Stimulated activated CD4-positive, alpha-beta T cell treated with anti-CD3 and anti-CD28 coated beads, Interleukin-4, amount 100 ng/mL, for 4 hours (primary cell): ENCODE measurements at places on chromosomes 7 and 10.

GRCh38 chr7:158001621-158002320 is 585.9 kb downstream of the PTPRN2 start:
- no peak for DNase-seq

DNA sequence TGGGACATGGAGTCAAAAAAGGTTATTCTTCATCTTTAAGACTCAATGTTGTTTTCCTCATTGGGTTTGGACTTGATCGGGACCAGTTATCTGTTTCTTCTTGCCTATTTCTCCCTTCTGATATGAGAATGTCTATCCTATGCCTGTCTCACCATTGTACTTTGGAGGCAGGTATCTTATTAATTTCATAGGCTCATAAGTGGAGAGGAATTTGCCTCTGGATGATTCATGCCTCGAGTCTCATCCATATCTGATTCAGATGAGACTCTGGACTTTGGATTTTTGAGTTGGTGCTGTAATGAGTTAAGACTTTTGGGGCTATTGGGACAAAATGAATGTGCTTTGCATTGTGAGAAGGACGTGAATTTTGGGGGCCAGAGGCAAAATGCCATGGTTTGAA is 36.2 kb upstream of the CCDC7 start:
- no peak for DNase-seq

DNA sequence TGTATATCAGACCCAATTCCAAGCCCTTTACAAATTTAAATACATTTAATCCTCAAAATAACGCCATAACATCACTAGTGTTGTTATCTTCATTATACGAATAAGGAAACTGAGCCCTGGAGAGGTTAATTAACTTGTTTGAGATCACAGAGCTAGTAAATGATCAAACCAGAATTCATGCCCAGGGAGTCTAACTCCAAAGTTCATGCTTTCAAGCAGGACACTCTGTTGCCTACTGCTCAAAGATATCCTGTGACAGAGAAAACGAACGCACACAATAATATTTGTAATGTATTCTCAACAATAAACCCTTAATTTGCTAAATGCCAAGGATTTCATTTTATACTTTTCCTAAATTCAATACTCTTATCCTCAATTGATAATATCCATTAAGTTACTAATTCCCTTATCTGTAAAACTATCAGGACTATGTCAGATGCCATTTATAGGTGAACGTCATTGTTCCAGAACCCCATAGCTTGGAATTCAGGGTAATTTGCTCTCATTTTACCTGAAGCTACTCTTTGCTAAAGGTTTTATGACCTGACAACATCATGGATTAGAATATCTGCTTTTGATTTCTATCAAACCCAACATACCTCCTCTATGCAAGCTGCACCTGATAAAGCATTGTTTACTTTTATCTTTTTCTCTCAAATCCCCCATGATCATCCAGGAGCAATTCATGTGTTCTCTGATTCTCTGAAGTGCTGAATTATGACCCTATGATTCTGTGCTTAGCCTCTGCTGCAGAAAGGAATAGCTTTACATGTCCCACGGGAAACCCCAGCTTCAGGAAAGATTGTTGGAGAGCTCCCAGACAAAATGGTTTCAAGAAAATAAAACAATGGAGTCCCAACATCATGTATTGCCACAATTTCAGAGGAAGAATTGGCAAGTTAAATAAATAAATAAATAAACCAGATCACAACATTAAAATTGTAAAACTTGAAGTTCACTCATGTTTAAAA is 150.2 kb upstream of the CDK1 start:
- no peak for DNase-seq

DNA sequence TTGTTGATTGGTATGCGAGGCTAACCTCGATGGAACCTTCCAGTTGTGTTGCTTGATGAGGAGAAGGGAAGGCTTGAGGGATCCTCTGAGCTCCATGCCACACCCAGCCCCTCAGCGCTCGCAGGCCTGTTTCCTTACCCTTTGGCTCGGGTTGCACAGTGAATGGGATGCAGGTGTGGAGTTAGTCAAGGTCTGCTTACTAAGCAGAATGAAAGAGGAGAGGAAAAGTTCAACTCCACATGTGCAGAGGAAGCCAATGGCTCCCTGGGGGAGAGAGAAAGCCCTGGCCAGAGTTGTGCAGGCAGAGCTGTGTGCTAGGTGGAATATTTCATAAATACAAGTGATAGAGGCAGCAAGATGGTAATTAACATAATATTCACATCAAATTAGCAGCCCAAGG is 85.5 kb downstream of the JCAD start:
- DNase-seq = no peak

GRCh38 chr10:98458809-98459784 is 12.4 kb upstream of the HPS1 start:
- no peak for DNase-seq

- no peak for DNase-seq
Observed at GRCh38 chr10:112741830-112742402, 208.1 kb upstream of the TCF7L2 start.

DNA sequence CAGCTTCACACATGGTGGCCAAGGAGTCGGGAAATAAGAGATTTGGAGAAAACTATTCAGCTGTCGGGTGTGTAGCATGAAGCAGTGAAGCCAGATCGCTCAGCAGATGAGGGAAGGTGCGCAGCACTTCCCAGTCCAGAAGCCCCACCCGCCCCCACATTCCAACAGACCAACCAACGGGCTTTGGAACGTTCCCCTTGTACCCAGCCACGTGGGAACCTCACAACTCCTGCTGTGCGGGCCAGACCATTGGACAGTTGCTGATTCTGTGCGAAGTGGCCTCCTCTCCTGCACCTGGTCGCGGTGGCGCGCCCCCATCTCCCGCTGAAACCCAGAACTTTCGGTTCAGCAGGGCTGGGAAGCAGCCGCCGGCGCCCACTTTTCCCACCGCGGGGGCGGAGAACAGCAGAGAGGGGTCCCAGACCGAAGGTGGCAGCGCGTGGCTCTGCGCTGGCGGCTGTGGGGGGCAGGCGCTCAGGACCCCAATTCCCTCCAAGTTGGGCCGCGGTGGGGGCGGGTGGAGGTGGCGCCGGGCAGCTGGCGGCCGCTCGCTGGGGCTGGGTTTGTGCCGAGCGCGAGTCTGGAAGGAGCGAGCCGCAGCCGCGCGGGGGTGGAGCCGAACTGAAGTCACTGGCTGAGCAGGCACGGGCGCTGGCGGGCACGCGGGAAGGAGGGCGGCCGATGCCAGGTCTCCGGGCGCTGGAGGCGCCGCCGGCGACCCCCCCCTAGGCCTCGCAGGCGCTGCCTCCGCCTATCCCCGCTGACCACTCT is 1301.5 kb upstream of the SORCS1 start:
- DNase-seq = no peak

GRCh38 chr10:71946700-71947099 is 17.5 kb upstream of the CHST3 start:
- no peak for DNase-seq

- DNase-seq = no peak
Observed at GRCh38 chr7:16657656-16658279, 11.8 kb downstream of the BZW2 start.

- no peak for DNase-seq
Observed at GRCh38 chr7:5177060-5177459, 13.0 kb upstream of the WIPI2 start.

DNA sequence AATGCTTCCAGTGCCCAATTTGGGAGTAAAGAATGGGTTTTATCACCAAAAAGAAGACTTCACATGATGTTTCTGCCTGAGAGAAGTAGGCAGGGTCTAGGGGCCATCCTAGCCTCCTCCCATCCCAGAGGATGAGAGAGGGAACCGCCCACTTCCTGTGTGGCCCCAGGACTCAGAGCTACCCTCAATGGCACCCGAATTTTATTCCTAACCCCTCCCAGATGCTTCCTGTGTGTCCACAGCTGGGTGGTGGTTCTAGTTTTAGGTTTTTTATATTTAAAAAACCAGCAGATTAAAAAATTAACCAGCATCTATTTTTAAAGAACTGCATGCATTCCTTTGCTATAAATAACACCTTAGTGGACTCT is 583.5 kb downstream of the PTPRN2 start:
- no peak for DNase-seq

GRCh38 chr7:5349005-5349380 is 66.2 kb downstream of the SLC29A4 start:
- no peak for DNase-seq

DNA sequence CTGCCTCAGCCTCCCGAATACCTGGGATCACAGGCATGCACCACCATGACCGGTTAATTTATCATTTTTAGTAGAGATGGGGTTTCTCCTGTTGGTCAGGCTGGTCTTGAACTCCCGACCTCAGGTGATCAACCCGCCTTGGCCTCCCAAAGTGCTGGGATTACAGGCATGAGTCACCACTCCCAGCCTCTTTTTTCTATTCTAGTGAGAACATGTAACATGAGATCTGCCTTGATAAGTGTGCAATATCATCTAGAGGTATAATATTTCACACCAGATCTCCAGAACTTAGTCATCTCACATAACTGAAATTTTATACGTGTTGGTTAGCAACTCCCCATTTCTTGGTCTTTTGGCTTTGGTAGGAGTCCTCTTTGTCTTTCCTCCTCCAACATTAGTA is 656.9 kb downstream of the CNTNAP2 start:
- DNase-seq = no peak

- DNase-seq = no peak
Observed at GRCh38 chr7:116986611-116987565, 33.6 kb downstream of the ST7 start.

GRCh38 chr7:130721486-130722277 is 12.3 kb downstream of the KLF14 start:
- DNase-seq = no peak
